Neural crest cell (in vitro differentiated cells): ENCODE measurements at places on chromosomes 4 and X.

- DNase-seq, result no peak
Observed at GRCh38 chrX:2484256-2484655, 16.5 kb downstream of the DHRSX start.

DNA sequence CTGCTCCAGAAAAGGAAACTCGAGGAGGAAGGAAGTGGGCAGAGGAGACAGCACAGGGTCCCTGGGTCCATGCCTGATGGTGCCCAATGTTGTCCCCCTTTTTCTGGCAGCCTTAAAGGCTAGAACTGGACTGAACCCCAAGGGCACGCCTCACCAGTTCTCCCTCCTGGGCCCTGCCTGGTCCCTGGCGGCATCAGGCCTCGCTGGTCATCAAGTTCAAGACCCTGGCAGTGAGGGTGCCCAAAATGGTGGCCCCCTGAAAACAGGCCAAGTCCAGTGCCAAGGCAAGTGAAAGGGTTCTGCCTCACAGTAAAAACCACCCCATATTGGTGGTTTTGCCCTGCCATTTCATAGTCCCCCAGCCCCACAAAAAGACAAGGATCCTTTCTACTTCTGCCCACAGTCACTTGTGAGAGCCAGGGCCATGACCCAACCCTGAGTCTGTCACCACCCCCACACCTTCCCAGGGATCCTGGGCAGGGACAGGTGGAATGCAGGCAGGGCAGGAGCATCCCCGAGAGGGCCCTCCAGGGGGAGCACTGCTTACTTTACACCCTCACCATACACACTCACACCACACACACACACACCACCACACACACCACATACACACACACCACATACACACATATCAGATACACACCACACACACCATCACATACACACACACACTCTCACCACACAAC lies 107.6 kb downstream of the DCTD start:
- no peak for DNase-seq

DNA sequence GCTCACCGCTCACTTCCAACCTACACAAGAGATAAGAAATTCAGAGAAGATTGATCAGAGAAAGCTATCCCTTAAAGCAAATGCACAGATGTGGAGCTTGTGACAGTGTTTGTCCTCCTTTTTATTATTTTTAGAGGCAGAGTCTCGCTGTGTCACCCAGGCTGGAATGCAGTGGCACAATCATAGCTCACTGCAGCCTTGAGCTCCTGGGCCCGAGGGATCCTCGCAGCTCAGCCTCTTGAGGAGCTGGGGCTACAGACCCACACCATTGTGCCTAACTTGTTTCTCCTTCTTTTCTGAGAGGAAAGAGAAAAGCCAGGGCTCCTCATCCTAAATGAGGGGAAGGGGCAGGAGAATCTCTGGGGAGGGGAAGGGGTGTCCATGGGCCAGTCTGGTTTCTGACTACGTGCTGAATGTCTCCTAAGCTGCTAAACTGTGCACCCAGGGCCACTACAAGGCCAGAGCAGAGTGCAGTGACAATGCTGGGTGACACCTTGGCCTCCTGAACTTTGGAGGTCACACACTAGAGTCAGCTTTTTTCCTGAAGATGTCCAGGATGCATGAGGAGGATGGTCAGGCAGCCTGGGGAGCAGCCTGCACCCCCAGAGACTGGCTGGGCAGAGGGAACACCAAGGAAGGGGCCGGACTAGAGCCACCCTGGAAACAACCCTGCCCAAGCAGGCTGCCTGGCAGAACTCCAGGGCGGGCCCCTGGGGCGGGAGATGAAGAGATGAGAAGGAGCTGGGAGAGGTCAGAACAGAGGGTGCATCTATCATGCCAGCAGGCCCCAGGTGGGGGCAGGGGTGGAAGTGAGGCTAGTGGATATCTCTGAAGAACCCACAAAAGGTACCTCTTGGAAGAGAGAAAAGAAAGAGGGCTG lies 55.5 kb upstream of the PROM1 start:
- DNase-seq, result no peak

GRCh38 chr4:72084587-72085011 lies 52.8 kb downstream of the NPFFR2 start:
- DNase-seq, result no peak

DNA sequence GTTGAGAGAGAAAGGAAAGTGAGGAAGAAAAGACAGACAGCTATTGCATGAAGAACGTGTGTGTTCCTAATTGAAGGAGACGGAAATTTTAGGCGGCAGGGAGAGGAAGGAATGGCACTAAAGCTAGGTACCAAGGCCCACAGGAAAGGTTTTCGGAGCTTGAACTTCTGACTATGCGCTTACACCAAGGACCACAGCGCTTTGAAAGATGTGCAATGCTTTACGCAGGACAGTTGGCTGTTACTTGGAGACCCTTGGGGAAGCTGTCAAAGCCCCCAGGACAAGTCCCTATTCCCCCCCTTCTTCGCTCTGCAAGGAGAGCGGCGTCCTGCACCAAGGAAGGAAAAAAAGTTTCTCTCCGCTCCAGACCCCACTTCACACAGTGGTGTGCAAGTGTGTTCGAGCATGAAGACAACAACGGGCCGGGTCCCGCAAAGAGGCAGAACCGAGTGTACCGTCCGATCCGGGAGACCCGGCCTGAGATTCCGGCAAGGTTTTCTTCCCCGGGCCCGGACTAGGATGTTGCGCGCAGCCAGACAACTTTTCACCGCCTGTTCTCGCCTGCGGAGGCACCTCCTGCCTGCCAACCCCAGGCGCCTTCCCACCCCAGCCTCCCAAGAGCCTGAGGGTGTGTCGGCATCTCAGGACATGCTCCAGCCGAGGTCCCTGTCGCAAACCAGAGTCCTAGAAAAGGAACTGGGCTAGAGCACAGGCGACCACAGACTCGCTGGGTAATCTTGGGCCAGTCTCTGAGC lies 896 bp downstream of the KDR start:
- DNase-seq, result peak; percentile 9

- DNase-seq, result no peak
Observed at GRCh38 chr4:186032259-186032658, 36.7 kb upstream of the TLR3 start.

GRCh38 chr4:18840481-18840880 lies 818.9 kb upstream of the LCORL start:
- no peak for DNase-seq

DNA sequence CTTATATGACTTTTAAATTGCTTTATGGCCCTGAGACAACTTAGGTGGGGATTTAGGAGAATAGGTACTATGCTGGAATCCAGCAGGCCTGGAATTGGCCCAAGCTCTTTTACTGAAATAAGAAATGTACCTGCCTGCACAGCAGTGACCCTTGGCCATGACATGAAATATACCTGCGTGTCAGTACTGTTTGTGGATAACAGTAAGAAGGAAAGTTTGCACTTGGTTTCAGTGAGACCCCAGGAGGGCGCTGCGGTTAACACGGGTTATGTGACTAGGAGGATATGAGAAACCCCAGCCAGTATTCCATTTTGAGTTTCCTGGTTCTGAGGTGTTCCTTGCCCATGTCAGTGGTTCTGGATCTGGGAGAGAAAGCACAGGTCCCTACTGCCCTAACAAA lies 5.3 kb downstream of the MTM1 start:
- DNase-seq, result no peak

DNA sequence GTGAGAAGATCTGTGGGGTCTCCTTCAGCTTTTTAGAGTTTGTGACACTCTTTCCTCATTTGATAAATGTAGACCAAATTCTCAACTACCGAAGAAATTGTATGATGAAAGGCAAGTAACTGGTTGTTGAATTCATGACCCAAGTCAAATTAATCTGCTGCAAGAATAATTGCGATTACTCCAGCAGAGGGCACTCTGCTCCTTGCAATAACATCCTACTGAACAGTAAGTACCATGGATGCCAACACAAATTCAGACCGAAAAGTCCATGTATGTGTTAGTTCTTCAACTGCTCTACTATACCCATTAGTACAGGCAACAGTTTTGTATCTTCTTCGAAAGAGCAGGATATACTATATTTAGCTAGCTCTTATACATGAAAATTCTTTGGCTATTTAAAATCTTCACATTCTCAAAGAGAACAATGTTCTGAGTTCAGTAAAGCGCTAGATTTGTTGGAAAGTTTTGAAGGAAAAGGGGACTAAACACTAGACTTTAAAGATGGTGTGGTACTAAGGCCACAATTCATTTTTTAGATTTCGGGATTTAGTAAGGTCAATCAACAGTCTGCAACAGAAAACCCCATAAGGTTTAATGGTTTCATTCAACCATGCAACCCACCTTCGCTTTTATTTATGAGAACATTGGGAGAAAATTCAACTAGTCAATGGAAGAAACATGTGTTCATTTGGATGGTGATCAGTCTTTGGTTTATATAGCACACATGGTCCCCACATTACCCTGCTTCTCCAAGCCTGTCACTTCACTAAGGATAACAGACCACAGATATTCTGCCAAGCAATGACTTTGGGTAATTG lies 105.4 kb upstream of the TBC1D9 start:
- peak; percentile 70 for DNase-seq

DNA sequence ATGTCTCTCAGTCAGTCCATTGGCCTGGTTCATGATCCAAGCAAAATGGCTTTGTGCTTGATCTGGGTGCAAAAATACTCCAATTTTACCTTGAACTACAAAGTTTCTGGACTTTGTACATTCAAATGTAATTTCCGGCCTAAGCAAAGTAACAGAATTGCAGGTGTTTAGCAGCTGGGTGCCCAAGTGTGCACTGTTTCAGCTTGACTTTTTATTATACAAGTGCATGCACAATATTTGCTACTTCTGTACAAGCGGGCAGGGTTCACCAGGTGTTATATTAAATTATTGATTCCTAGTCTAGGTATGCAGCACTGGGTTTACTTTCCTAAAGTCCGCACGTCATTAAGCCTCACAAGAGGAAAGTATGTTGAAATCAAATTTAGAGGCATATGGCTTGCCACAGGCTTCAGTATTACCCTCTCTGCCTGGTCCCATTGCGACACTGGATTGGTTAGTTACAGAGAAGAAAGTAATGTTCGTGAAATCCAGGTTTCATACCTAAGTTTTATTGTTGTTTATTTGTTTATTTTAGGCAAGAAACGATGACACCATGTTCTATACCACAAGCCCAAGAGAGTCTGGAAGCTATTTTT lies 376.9 kb upstream of the CTSO start:
- no peak for DNase-seq
